RPMI7951 (cell line): ENCODE measurements at places on chromosomes 13 and 19. TPM values are rescaled to one million over a fixed set of nuclear protein-coding genes. Genes with fewer than 3 reads are reported as not detected.

RFX2 gene
- 5.1 and 7.3 TPM in 2 replicates for total RNA-seq

RFPL4AL1 gene
- total RNA-seq, result 0.20 TPM in 1 of 2 replicates, not detected in the other

DNA sequence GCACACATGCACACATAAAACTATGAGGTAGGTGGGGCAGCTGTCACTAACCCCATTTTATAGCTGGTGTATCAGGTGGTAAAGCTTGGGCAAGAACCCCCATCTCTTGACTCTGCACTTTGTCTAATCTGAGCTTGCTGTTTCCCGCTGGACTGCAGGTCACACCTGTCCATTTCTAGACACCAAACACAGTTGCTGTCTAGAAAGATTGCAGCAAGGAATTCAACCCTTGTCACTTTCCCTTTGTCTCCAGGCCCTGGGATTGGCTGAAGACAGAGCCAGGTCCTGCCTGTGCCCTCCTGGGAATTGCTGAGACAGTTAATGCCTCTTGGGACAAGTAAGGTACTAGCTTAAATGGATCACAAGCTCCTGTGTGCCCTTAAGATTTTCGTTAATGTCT, 83.8 kb downstream of the RNASEH2B start:
- no peak for DNase-seq

DNA sequence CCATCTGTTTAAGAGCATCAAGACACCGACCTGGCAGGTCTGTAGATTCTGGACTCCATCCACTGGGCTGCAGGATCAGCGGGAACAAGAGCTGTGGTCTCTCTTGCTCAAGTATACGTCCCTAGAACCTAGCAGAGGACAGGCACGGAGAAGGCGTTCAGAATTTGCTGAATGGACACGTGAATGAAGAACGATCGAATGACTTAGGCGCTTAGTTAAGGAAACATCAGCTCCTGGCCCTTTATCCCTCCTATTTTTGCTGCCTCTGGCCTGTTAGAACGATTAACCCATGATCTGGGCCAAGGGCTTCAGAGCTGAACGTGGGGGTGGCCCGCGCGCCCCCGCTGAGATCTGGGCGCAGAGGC, 953 bp downstream of the DZIP1 start:
- peak; percentile 29 for DNase-seq

GRCh38 chr13:94966422-94966955, 254.1 kb upstream of the SOX21 start:
- no peak for DNase-seq

DNA sequence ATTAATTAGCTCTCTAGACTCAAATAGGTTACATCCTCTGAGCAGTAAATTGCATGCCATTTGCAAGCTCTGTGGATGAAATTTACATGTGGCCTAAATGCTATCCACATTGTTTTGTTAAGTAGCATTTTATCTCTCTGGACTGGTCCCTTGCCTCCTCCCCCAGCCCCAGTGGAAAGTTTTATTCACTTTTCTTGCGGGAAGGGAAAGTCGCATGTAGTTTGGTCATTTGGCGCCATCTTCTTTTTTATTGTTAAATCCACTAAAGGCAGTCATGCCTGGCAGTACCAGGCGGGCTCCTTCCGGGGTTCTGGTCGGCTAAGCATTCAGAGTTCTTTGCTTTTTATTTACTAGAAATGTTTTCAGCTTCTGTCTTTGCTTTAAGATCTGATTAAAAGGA, 188.7 kb downstream of the TM9SF2 start:
- DNase-seq, result no peak
